Stimulated activated CD4-positive, alpha-beta T cell treated with anti-CD3 and anti-CD28 coated beads, Interleukin-15, amount 100 ng/mL, for 1 hour (primary cell): ENCODE measurements at places on chromosomes 4 and X.

GRCh38 chr4:153332936-153333335 is 11.6 kb upstream of the MND1 start:
- DNase-seq: no peak

- no peak for DNase-seq
Measured at GRCh38 chr4:10721616-10722015, 37.0 kb upstream of the CLNK start.

DNA sequence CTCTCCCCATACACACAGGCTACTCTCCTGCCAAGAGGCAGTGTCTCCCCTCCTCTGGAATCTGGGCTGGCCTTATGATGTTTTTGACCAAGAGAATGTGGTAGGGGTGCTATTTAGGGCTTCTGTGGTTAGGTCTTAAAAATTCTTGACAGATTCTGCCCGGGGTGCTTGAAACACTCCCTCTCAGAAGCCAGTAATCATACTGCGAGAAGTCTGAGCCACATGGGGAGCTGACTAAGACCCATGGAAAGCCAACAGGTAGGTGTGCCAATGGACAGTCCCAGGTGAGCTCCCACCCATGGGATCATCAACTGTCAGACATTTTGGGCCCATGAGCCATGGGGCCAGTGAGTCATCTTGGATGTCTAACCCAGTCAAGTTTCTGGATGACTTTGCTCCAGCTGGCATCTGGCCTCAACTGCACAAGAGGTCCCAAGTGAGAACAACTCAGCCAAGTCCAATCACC is 315.7 kb downstream of the FBXW7 start:
- no peak for DNase-seq

DNA sequence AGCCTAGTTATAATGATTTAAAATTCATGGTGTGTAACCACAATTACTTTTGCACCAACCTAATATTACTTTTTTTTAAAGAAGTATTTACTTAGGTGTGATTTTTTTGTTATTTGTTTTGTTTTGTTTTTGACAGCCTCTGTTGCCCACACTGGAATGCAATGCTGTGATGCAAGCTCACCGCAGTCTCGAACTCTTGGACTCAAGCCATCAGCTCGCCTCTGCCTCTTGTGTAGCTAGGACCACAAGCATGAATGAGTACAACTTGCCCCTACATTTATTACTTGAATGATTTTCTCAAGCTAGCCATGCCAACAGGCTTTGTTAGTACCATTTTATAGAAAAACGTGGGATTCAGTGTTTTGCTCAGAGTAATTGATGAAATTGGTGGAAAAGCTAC is 488.8 kb upstream of the CPEB2 start:
- DNase-seq: no peak

GRCh38 chr4:139419388-139419914 is 34.5 kb upstream of the RAB33B start:
- DNase-seq: no peak

DNA sequence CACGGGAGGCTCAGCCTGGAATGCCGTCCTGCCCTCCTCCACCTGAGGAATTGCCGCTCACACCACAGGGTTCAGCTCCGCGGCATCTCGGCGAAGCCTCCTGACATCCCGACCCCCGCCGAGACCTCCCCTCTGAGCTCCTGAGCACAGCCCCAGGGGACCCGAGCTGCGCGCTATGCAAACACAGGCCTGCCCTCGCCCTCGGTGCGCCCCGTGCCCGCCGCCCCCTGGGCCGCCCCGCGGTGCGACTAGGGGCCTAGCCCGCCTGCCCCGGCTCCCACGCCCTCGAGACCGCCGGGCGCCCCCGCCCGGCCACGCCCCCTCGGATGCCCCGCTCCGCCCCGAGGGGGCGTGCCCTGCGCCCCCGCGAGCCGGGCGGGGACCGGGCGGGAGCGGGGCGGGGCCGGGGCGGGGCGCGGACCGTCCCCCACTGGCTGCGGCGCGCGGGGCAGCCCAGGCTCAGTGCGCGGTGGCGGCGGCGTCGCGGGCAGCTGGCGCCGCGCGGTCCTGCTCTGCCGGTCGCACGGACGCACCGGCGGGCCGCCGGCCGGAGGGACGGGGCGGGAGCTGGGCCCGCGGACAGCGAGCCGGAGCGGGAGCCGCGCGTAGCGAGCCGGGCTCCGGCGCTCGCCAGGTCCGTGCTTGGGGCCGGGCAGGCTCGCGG is at the start of gene FGFR3:
FGFR3 (plus strand) TSS at position 462 of the 664 bp plus-strand sequence. CDS start 642 bp downstream, outside the sequence.
- no peak for DNase-seq

DNA sequence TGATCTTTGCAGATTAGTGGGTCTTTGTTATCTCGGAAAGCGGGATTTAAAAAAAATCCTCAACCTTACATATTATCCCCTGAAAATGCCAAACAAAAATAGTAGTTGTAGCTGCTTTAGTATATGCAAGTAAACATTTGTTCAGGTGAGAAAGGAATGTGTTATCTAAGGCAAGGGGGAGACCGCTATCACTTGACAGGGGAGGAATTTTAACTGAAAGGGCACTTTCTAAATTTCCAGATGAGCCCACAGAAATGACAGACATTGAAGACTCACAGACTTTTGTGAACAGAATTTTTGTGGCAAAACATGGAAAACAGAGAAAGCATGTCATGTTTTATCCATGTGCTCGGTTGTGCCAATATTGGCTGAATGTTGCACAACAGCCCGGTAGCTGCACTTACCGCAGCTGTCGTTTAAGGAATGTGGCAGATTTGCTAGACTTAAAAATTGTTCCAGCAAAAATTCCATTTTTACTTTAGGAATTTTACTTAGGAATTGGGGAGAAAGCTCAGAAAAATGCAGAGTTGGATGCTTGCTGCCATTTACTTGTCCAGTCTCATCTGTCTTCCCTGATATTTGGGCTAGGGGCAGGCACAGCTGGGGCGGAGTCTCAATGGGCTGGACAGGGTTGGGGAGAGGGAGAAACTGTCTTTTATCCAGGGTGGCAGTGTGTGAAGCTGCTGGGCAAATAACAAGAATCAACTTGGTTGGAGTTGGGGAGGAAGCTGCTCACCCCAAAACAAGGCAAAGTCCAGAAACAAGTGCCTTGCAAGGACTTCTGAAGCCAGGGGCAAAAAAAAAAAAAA is 94.6 kb upstream of the RPS6KA3 start:
- no peak for DNase-seq

DNA sequence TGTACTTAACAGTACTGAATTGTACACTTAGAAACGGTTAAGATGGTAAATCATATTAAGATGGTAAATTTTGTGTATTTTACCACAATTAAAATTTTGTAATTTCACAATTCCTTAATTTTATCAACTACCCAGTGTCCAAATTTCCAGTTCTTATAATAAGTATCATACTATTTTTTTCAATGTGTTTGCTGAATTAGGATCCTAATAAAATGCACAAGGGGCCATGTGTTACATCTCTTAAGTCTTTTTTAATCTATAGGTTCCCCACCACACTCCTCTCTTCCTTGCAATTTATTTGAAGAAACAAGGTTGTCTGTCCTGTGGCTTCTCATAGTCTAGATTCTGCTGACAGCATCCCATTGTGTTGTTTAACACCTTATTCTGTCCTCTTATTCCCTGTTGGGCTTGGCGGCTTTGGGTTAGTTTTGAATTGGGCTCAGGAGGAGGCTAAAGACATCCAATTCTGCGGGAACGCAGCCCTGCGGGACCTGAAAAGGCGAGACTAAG is 533 bp upstream of the SYAP1 start:
- DNase-seq: no peak

- DNase-seq: no peak
Measured at GRCh38 chrX:36986231-36986630, 21.9 kb upstream of the FAM47C start.

DNA sequence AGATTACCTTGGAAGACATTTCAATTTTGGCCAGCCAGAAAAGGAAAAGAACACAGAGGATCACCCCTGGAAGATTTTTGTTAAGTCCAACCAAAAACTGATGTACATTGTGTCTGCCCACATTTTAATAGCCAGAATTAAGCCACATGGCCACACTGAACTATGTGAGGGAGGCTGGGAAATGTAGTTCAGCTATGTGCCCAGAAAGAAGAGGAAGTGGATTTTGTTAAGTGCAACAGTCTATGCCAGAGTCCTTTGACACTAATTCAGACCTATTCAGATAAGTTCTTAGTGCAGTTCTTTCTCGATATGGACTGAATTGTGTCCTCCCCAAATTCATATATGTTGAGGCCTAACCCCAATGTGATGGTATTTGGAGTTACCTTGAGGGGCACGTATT is 18.4 kb downstream of the PRPS1 start:
- no peak for DNase-seq

GRCh38 chr4:104412344-104412743 is 82.3 kb downstream of the CXXC4 start:
- DNase-seq: no peak

DNA sequence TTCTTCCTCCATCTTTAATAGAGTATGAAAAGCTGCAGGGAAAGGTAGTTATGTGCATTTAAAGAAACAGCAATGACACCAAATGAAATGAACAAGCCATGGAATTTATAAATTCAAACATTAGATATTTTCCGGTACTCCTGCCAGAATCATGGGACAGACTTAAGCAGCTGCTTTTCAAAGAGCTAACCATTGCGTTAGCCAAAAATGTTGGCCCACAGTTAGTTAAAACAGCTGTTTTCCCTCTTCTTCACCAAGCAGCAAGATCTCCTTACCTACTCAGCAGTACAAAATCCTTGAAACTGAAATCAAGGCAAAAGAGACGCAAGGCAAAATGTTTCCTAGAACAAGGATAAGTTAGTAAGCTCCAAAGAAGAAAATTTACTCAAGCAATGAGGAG is 64.0 kb downstream of the MANBA start:
- no peak for DNase-seq

GRCh38 chrX:42770566-42770965 is 7.4 kb downstream of the PPP1R2C start:
- DNase-seq: no peak

DNA sequence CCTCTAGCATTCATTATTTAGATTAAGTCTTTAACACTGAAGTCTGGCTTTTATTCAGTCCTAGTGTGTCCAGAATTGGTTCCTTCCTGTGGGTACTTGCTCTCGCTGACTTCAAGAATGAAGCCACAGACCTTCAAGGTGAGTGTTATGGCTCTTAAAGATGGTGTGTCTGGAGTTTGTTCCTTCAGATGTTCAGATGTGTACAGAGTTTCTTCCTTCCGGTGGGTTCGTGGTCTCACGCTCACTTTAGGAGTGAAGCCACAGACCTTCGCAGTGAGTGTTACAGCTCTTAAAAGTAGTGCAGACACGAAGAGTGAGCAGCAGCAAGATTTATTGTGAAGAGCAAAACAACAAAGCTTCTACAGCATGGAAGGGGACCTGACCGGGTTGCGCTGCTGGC is 860.6 kb downstream of the STIM2 start:
- DNase-seq: no peak

DNA sequence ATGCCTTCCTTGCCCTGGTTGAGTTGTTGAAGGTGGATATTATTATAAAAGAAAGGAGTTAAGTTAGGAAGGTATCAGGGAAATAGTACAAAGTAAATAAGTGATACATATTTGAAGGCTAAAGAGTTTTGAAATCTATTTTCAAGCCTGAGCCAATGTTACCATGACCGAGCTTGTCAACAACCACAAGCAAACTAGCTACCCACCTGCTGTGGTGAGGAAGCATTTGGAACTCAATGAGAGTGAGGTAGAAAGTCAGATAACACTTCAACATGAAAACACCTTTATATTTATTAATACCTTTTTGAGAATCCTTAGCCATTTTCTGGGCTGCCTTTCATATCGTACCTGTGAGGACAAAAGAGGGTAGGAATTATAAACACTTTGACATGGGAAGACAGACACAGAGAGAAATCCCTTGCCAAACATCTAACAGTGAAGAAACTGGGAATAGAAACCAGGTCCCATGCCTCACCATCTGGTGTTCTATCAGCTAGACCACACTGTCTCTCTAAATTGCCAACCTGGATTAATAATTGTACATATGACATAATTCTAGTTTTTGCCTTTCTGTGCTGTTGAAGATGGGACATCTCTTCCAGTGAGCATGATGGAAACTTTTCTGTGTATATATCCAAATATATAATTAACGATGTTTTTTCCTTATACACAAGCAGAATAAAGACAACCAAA is 606.4 kb upstream of the NR3C2 start:
- DNase-seq: no peak

- no peak for DNase-seq
Measured at GRCh38 chr4:4608214-4608537, 66.3 kb upstream of the STX18 start.

DNA sequence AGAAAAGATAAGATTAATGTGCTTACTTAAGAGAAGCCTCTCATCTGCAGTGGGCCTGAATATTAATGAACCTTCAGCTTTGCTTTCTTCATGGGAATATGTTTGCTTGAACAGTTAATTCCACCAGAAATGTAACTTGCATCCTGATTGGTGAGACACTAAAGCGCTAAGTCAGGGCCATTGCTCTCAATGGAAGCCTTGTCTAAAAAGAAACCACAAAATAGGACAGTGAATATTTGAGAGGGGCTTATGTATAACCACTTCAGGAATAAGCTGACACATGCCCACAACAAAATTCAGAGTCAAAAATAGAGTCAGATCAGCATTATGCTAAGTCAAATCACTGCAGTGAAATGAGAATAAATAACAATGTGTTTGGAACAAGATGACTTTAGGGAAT is 1125.8 kb downstream of the STIM2 start:
- no peak for DNase-seq

GRCh38 chr4:87555773-87556619 is 26.8 kb upstream of the SPARCL1 start:
- DNase-seq: no peak

- DNase-seq: no peak
Measured at GRCh38 chrX:3425031-3425430, 78.6 kb upstream of the MXRA5 start.

GRCh38 chr4:182143822-182144625 is 99.2 kb upstream of the TENM3 start:
- no peak for DNase-seq

DNA sequence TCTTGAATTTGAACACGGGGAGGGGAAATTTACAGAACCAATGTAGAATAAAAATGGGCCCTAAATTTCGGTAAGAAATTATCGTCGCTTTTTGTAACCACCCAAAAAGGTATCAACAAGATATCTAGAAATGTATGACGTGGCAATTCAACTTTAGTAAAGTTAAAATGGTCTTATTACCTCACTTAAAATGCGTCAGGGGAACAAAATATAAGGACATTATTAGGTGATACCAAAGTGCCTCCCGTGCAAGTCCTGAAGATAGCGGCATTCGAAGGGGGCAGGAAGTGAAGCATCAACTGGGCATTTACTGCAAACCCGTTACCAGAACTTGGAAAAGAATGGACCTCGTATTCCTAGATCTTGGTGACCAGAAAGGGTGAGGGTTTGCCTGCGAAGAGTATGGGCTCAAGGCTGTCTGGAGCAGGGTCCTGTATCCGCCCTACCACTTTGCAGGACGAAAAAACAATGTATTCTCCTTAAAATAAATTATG is 980 bp downstream of the AP1S2 start:
- DNase-seq: no peak

DNA sequence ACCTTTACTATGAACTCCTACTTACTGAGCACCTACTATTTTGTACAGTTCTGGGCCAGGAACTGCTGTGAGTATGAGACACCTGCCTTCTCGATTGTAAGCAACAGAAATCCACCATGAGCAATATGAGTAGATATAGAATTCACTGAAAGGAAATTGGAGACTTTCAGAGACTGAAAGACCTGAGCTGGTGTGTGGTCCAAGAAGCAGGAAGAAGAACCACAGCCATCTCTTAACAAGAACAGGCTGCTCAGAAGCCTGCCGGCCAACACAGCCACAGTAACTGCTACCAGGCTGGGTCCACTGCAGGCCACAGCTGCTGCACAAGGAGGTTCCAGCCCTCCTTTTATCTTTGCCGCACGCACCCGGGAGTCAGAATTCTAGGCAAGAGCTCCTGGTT is 10.8 kb upstream of the ACSL1 start:
- DNase-seq: no peak

GRCh38 chr4:173094739-173095421 is 73.7 kb upstream of the GALNT7 start:
- DNase-seq: no peak
